Activated CD4-positive, alpha-beta T cell treated with anti-CD3 and anti-CD28 coated beads for 48 hours (primary cell): ENCODE measurements at places on chromosomes 11 and 22.

GRCh38 chr11:123841174-123841573, 35.0 kb upstream of the OR6M1 start:
- DNase-seq = no peak

GRCh38 chr11:13366266-13367026, 88.9 kb downstream of the BMAL1 start:
- DNase-seq = no peak

DNA sequence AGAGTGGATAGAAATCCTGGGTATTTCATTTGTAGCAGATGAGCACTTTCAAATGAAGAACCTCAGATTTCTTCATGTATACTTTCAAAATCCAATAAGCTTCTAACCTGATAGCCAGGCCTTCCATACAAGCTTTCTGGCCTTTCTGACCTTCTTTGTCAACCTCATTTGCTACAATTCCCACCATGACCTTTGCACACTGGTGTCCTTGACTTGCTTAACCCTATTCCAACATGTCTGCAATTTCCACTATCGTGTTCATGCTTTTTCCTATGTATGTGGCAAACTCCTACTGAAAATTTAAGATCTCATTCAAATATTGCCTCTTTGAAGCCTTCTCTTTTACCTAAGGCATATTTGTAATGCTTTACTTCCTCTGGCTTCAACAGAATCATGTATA, 242.1 kb upstream of the CCDC90B start:
- no peak for DNase-seq

GRCh38 chr11:91869686-91870085, 354.9 kb upstream of the FAT3 start:
- no peak for DNase-seq

- DNase-seq = no peak
Measured at GRCh38 chr22:44572414-44573207, 74.6 kb upstream of the RTL6 start.
